ENCODE measurements at places on chromosomes 2 and 18.

DNA sequence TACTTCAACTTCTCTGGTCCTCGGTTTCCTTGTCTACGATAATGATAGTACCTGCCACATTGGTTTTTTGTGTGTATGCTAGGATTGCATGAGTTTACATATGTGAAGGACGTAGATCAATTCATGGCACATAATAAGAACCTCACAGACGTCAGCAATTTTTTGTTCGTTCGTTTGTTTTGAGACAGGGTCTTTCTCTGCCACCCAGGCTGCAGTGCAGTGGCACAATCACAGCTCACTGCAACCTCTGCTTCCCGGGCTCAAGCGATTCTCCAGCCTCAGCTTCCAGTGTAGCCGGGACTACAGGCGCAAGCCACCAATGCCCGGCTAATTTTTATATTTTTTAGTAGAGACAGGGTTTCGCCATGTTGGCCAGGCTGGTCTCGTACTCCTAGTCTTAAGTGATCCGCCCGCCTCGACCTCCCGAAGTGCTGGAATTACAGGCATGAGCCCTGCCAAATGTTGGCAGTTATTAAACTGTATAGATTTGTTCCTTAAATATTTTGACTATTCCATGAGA is 756 bp upstream of the SLC35F5 start:
- DNase-seq: no peak

GRCh38 chr18:9658087-9658641 is 43.8 kb upstream of the PPP4R1 start:
- no peak for DNase-seq

DNA sequence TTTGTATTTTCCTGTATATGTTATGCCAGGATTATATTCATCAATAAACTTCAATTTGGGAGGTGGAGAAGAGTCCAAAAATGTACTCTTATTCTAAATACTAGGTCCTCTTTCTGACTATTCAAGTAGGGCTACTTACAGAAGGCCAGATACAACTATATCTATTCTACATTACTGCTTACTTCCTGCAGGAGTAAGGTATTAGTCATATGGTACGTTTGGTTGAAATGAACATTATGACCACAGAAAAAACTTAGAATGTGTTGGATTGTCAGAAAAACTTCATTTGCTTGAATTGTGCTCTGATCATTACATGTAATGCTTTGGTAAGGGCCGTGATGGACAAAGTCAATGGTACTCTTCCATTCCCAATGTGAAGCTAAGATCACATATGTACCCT is 35.0 kb downstream of the STAT4 start:
- DNase-seq: no peak

DNA sequence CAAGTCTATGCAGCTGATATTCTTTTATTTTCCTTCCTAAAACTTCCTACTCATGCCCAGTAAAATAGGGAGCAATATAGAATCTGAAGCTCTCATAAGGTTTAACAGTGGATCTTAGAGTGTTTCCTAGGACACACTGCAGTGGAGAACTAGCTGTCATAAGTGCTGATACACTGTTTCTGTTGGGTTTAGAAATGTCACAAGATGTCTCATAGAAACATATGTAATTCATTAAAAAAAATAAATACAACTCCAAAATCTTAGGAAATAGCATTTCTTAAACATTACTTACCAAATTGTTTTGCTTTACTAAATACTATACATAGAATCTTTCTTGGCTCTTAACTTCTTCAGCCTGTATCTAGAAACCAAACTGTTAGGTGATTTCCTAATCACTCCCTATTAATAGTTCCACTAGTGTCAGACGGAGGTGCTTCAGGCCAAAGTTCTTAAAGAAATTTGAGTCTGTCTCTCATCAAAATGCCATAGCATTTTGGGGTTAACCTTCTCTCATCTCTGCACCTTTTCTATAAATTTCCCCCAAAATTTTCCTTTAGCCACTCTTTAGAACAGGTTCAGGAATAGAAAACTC is 93.7 kb downstream of the CERKL start:
- no peak for DNase-seq

DNA sequence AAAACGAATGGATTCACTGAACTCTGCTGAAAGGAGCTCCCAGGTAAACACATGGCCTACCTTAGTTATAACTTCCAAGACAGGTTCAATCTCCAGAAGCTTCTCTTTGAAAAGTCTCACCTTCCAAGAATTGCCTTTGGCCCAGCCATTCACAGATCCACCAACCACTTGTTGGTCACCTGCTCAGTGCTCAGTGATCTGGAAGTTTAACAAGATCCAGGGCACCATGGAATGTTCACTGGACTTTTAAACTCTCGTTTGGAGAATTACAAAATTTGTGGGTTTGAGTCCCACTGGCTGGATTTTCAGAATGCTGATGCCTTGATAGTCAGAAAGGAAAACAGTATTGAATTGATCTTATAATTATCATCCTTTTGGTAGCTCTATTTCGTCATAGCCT is 9.4 kb downstream of the GPR39 start:
- DNase-seq: no peak

DNA sequence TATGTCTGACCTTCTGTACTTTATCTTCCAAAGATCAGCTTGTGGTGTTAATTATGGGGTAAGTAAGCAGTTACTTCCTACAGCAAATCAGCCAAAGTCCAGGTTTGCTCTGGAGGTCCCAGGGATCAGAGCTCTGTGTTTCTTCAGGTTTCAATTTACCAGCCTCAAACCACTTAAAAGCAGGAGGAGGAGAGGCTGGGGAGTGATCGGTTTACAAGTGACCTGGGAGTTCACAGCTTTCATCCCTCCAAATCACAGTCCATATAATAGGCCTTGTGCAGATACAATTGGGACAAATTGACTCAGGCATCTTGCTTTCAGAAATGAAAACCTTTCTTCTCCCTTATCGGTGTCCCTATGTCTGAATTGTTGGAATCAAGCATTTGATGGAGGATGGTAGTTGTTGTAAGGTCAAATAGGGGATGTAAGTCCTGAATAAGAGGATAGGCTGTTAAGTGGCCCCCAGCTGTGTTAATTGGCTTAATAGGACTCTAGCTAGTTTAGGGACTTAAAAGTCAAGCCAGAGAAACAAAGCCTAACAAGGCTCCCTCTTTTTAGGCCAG is 188.0 kb upstream of the NT5C1B start:
- DNase-seq: no peak

GRCh38 chr18:65403534-65403933 is 347.3 kb upstream of the CDH7 start:
- DNase-seq: no peak

DNA sequence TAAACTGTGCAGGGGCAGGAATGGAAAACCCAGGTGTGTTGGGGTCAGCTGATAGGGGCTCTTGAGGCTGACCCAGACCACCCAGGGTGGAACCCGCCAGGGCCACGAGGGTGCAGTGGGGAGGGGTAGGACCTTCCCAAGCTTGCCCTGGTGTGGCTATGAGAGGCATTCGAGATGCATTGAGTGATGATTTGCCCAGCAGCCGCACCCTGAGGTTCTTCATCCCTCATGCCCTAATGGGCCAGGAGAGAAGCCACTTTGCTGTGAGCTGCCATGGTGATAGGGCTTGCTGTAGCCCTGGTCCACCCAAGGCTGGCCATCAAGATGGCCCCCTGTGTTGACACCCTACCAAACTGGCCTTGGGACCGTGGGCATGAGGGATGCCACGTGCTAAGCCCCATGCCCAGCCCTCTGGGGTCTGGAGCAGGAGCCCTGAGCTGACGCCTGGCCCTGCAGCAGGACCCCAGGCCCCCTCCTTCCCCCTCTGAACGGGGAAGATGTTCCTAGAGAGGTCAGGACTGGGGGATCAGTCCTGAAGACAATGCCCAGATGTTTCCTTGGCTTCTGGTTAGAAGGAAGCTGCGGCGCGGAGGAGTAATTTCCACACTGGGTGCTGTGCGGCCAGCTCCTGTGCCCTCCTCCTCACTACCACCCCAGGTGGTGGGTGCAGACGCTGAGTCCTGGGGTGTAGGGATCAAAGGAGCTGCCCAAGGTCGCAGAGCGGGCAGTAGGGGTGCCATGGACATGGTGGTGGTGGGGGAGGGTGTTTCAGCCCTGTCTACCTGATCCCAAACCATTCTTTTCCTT is 122.5 kb upstream of the HDAC4 start:
- no peak for DNase-seq

DNA sequence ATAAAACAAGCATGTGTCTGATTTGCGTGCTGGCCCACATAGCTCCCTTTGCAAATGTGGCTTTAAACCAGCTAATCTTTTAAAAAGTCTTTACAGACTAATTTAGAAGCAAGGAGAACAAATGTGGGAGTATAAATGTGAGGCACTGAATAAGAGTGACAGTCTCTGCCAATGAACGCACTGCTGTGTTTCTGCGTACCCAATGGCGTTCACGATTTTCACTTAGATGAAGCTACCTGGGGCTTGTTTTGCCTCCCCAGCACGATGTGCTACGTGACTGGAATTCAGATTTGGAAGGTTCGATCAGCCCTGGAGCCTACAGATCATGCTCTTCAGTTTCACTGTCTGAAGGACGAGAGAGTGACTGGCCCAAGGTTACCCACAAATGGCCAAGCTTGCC is 10.8 kb upstream of the CRACDL start:
- no peak for DNase-seq

- no peak for DNase-seq
These were observed 123.5 kb upstream of the EML6 start for GRCh38 chr2:54599914-54600313.

- no peak for DNase-seq
These were observed 50.5 kb downstream of the ZFP36L2 start for GRCh38 chr2:43175876-43176275.

- no peak for DNase-seq
These were observed 189.7 kb downstream of the ADCYAP1 start for GRCh38 chr18:1094409-1094808.

DNA sequence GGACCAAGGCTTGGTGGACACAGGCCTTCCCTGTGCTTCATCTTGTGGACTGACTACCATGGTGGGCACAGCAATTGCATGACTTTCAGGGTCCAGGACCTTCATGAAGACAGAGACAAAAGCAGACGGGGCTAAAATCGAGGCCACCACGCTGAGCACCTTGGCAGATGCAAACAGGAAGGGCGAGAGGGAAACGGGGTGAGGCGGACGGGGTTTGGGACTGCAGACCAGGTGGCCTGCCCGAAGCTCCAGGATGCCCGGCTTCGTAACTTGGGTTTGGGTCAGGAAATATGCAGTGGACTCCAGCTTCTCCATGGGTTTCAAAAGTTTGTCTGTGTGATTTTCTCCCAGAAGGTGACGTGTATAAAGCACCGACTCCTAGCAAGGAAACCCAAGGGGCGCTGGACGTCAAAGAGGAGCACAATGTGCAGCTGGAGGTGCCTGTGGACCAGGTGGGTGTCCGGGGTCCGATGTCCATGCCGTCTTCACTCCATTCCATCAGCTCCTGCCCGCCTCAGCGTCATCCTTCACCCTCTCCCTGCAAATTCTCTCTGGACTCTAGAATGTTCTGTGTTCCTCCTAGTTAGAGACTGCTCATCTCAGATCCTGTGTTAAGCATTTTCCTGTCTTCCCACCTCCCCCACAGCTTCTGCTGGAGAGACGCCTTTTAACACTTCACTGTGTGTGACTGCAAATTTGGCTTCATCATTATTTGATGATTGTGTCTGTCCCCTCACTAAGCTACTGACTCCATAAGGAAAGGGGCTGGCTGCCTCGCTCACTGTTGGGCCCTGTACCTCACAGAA is 65.8 kb downstream of the DCDC2C start:
- no peak for DNase-seq

DNA sequence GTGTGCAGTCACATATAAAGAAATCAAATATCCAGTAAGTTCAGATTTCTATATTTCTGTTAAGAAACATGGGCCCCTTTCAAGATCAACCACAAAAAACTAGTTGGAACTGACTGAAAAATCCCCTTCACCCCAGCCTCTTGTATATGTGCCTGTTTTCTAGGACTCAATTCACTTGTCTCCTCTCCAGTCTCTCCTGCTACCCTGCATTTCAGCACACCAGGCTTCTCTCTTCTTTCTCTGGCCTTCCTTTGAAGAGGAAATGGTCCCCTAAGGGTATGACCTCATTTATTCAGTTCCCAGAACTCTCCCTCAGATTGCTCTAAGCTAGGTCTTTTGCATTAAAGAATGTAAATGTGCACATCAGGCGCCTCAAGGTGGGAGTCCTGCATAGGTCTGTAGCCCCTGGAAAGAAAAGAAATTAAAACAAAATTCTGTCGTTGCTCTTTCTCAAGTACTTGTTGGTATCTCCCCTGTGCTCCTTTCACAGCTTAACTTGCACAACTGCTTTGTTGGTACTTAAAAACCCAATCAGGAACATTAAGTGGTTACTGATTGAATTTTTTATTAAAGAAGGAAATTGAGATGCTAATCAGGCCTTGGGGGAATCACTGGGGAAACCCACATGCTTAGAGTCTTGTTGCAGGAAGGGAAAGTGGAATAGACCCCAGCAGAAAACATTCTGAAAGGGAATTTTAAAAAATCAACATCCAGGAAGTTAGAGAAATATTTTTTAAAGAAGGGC is 278.4 kb downstream of the AGPS start:
- DNase-seq: peak; percentile 45

DNA sequence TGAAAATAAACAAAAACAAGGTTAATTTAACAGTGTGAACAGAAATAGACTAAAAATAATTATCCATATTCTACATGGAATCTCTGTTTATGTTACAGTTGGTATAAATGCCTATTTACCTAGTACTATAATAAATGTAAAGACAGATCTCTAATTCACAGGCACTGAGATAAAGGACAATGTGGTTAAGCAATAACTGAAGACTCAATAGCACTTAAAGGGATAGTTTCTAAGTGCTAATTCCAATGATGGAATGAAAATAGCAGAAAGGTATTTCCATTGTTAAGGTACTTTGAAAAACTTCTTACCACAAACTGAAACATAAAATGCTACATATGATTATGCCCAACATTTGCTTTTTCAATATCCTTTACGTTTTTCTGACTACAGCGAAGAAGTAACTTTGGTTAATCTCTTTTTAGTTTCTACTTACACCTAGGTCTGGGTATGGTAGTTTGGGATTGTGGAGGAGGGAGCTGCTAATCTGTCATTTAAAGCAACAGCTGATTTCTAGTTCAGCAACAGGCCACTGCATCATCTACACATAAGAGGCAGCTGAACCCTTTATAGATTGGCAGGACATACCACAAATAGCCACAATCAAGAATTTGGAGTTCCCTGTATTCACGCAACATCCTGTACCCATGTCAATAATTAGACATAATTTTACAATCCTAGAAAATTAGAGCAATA is 27.2 kb downstream of the MAP4K3 start:
- DNase-seq: no peak

- no peak for DNase-seq
These were observed 92.9 kb downstream of the PXDN start for GRCh38 chr2:1651121-1652033.

DNA sequence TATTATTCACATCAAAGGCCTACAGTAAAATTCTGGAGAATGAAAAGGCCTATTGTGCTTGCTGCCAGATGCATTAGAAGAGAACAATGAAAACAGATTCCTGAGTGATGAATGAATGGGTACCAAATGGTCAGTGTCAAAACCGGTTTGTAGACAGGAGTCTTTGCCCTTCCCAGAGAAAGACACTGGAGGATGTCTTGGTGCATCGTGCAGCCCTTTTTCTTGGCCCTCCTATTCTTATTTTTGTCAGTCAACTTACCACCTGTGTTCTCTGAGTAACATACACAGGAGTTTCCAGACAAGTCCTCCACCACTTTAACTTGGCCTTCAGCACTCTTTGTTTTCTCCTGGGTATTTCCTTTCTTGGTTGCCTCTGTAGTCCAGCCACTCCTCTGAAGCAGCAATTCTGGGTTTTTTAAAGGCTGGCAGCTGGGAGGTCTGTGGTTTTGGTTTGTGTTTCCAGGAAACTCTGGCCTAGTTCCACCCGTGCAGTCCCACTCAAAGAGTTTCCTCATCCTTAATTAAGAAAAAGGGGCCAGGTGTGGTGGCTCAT is 29.4 kb downstream of the PSTPIP2 start:
- peak; percentile 78 for DNase-seq
